Activated CD4-positive, alpha-beta T cell treated with anti-CD3 and anti-CD28 coated beads for 36 hours (primary cell): ENCODE measurements at places on chromosomes 5 and 9.
A peak's percentile ranks its signal among the peaks of the same experiment; 100 is the strongest.

DNA sequence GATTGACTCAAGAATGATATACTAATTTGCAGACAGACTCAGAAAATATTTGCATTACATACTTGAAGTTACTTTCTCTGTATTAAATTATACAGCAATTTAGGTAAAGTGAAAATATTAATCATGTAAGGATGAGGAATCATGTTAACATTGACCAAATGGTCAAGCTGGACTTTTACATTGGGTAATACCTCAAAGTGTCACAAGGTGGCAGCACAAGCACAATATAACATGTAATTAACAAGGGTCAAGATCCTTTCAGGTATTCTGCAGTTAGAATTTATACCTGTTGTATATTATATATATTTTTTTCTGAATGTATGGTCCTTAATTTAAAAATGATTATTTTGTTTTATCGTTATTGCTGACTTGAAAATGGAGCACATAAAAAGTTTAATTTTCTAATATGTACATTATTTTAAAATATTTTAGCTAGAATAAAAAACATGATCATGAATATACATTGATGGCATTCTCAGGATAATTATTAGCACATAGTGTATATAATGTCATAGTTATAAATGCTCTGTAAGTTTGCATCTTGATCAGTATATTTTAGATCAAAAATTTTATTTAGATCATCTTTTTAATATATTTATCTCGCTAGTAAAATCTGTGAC lies 8.6 kb downstream of the HAPLN1 start:
- peaks cover 23% of the 10 kb centered on the region for H3K27me3 ChIP-seq
- peak; percentile 23 for DNase-seq
- H3K27ac ChIP-seq: no peak overlapping the region

DNA sequence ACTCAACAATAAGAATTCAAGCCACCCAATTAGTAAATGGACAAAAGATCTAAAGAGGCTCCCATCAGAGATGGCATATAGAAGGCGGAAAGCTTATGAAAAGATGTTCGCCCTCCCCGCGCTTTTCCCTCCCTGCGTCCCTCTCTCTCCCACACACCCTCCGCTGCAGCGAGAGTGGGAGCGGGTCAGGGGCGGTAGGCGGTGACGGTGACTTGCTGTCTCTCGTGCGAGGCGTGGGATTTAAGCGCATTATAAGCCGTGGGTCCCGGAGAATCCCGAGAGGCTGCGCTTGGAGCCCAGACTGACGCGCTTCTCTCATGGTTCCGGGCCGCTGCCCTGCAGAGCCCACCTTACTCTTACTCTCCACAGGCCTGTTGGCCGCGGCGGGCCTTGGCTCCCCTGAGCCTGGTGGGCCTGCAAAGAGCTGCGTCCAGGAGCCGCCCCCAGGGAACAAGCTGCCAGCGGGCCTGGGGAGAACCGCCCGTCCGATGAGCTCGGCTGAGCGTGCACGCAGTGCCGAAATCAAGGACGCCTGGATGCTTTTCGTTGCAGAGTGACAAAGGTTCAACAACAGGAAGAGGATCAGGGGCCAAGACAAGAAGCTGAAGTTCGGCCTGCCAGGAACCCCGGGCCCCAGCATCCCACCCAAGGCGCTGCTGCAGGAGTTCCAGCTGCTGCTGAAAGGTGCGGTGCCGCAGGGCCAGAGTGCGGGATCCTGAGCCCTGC lies 42.6 kb upstream of the BICD2 start:
- H3K36me3 ChIP-seq: no peaks in the 10 kb centered on the region
- H3K27ac ChIP-seq: no peak overlapping the region
- peaks cover 5% of the 10 kb centered on the region for H3K4me1 ChIP-seq
- H3K27me3 ChIP-seq: peaks cover 40% of the 10 kb centered on the region
- DNase-seq: no peak

DNA sequence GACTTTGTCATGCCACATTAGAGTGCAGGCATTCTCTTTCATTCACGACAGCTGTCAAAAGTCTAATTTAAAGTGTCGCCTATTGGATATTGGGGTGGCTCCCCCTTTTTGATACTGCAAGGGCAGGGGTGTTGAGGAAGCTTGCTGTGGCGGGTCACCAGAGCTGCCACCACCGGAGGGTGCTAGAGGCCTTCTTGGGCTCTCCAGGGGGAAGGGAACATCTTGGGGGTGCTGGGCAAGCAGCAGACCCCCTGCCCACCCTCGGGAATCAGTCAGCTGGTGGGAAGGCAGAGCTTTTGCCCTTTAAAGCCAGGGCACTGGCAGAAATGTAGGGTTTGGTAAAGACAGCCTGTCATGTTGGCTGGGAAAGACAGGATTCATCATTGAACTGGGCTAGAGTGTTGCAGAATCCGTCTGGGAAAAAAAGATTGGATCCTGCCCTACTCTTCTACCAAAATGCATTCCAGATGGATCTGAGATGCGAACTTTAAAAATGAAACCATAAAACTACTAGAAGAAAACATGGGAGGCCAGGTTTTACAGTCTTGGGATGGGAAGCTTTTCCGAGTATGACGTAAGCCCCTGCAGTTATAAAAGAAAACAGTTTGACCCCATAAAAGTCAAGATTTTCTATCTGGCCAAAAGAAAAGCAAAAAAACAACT lies 22.3 kb downstream of the COL5A1 start:
- no peak overlapping the region for H3K4me3 ChIP-seq
- no peak overlapping the region for H3K27ac ChIP-seq
- DNase-seq: peak; percentile 2
- peaks cover 5% of the 10 kb centered on the region for H3K36me3 ChIP-seq
- no peaks in the 10 kb centered on the region for H3K27me3 ChIP-seq
- H3K4me1 ChIP-seq: no peaks in the 10 kb centered on the region

- no peaks in the 10 kb centered on the region for H3K4me1 ChIP-seq
- H3K36me3 ChIP-seq: no peaks in the 10 kb centered on the region
- H3K27me3 ChIP-seq: peaks cover 2% of the 10 kb centered on the region
- no peak for DNase-seq
Measured at GRCh38 chr5:153831973-153832372, 206.7 kb downstream of the FAM114A2 start.

DNA sequence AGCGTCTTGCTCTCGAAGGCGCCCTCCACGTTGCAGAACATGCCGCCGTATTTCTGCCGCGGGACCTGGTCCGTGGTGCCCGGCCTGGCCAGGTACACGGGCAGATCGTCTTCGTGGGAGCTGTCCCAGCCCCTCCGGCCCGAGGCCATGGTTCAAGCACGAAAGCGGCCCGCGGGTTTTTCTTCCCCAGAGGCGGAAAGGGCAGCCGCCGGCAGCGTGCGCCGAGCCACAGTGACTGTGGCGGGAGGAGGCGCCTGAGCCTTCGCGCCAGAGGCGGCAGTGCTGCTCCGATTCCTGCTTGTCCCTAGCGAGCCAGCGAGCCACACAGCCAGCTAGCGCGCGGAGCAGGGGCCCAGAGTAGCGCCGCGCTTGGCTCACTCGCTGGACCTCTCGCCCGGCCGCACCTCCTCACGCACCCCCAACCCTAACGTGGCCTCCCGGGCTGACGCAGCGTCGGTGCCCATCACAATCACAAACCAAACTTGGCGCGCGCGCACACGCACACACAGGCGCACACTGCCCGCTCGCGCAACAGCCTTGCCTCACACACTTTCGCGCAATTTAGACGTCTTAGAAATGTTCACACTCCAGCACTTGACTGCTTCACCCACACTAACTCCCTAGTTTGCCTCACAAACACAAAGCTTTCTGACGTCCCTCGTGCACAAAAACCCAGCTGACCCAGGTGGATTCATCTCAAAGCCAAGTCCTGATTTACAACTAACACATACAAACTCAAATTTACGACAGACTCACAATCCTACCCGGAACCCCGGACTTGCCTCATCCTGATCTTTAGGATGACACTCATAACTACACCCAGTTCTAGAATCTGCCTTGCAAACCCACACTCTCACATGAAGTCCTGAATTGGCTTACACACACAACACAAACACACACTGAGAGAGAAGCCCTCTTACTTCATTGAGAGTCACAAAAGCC lies at the start of gene DPYSL3:
Gene DPYSL3, minus strand, starts transcription at position 359 of the 942 bp plus-strand sequence. Its CDS starts 210 bp downstream, at position 149.
- no peaks in the 10 kb centered on the region for H3K36me3 ChIP-seq
- H3K27me3 ChIP-seq: peaks cover 43% of the 10 kb centered on the region
- peaks cover 5% of the 10 kb centered on the region for H3K4me1 ChIP-seq
- H3K27ac ChIP-seq: no peak within 1 kb of the TSS
- no peak within 1 kb of the TSS for H3K4me3 ChIP-seq

DNA sequence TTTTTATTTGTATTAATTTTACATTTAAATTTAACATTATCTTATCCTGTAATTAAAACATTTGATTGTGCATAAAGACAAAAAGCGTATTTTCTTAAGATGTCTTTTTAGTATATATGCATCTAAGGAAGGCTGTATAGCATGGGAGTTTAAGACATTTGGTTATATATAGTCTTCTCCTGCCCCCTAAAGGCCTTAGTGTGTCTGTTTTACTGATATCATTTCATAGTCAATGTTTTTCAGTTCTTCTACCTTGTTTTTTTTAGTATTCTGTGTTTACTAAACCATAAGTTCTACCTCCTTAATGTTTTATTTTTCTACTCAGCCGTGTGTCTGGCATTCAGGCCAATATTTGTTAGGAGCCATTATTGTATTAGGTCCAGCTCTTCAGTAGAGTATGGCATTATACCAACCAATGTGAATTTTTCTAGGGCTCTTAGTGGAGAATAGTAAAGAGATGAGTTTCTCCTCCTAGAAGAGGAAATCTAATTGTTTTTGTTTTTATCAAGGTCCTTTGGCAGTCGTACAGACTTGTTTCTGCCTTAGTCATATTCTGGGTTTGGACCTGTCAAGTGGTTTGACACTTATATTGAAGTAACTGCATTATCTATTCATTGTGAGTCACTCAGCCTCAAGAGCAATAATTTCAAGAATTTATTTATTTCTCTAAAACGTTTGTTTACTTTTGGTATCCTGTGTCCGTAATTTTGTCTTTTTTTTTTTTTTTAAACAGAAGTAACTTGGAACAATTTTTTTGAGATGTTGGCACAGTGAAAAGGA lies 74.8 kb downstream of the SLF1 start:
- no peaks in the 10 kb centered on the region for H3K27me3 ChIP-seq
- peaks cover 23% of the 10 kb centered on the region for H3K36me3 ChIP-seq
- no peaks in the 10 kb centered on the region for H3K4me1 ChIP-seq
- DNase-seq: no peak
- no peak overlapping the region for H3K4me3 ChIP-seq
- H3K27ac ChIP-seq: no peak overlapping the region

DNA sequence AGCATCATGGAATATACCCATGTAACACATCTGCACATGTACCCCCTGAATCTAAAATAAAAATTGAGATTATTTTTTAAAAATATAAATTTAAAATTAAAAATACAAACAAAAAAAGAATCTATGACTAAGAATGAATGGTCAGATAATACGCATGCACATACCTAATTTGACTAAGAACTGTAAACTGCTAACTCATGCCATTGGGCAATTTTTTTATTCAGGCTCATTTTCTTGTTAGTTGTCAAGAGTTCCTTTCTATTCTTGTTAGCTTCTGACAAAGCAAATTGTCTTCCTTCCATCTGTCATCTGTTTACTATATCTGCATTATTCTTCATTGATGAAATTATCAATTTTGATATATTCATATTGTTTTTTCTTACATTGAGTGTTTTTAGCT lies 69.5 kb upstream of the HAND1 start:
- H3K4me3 ChIP-seq: no peak overlapping the region
- no peaks in the 10 kb centered on the region for H3K4me1 ChIP-seq
- peaks cover 27% of the 10 kb centered on the region for H3K27me3 ChIP-seq
- H3K27ac ChIP-seq: no peak overlapping the region
- H3K36me3 ChIP-seq: no peaks in the 10 kb centered on the region

DNA sequence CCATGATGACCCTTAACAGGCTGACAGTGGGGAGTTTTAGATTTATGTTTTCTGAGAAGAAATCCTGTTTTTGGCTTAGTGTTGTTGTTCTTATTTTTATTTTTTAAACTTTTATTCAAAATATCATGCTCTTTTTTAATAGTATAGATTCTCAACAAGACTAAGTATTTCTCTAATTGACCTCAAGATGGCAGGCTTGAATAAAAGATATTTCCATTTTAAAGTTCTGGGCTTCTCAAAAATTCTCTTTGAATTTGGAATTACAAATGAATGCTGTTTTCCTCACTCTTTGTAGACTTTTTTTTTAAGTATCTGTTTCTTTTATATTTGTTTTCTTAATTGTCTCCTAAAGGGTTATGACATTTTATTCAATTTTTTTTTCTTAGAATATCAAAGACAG lies 50.0 kb upstream of the SH3GL2 start:
- no peak overlapping the region for H3K4me3 ChIP-seq
- H3K27me3 ChIP-seq: no peaks in the 10 kb centered on the region
- H3K27ac ChIP-seq: no peak overlapping the region
- no peaks in the 10 kb centered on the region for H3K4me1 ChIP-seq
- H3K36me3 ChIP-seq: no peaks in the 10 kb centered on the region
- no peak for DNase-seq
